Left renal pelvis (tissue), 4 donors: ENCODE measurements at places on chromosomes 12 and 14.

- no peak for DNase-seq
Measured at GRCh38 chr14:101916816-101917412, 47.5 kb upstream of the DYNC1H1 start.

DNA sequence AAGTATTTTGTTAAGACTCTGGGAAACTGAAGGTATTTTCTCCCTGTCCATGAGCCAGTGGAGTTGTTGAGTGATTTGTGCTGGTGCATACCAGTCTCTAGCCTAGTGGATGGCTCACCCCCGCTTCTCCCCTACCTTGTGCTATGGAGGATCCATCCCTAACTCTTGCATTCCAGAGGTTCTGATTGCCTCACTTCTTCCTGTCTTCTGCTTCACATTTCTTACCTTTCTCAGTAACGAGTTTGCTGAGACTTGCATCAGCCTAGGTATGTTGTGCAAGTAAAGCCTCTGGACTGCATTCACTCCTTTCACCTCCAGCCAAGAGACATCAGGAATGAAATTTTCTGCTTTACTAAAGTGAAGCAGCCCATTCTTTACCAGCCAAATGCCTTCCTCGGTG is 391.6 kb downstream of the ZFP36L1 start:
- no peak for DNase-seq

GRCh38 chr14:69042787-69043444 is 63.8 kb upstream of the ACTN1 start:
- no peak for DNase-seq

DNA sequence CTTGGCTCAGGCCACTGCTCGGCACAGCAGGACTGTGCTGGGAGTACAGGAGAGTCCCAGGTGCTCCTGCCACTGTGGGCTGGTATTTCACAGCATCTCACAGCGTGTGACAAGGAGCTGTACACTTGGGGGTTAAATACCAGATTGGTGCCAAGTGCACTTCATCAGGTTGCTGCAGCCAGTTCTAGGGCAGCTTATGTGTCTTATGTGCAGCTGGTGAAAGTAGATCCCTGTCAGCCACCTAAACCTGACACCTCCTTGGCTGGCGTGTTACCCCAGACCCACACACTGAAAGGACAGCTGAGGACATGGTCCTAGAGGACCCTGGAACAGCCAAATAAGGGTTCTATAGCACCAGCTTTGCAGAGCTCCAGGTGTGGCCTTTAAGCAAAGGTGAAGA is 18.9 kb downstream of the PLEKHH1 start:
- DNase-seq: no peak

DNA sequence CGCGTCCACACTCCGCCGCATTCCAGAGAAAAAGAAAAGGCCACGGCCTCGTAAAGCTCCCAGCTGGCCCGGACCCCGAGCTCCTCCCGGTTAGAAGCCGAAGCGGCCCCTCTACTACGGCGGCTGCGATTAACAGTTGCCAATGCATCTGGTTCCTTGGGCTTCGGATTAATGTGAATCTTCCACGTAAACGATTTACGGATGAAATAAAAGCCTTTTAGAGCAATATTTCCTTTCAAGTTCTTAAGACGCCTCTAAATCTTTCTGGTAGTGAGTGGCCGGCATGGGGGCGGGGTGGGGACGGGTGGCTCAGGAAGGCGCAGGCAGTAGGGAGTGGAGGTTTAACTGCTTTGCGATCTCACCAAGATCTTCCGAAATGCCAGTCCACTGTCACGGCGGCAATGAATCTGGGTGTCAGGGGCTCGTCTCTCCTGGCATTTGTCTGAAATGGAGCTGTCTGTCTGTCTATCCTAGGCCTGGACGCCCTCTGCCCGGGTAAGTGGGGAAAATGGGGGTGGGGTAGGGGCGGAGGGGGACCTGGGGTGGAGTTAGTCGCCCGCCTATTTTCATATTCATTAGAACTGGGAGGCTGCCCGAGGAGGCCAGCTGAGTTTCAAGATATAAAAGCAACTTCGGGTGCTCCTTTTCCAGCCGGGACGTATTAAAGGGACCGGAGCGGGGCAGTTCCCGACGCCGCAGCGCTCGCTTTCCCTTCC is 413 bp upstream of the ALX1 start:
- DNase-seq: no peak

GRCh38 chr14:60328583-60328982 is 79.6 kb downstream of the PPM1A start:
- DNase-seq: no peak

GRCh38 chr12:20105943-20106342 is 262.4 kb upstream of the PDE3A start:
- no peak for DNase-seq

- DNase-seq: no peak
Measured at GRCh38 chr14:32625211-32625610, 296.1 kb downstream of the AKAP6 start.
